Activated CD8-positive, alpha-beta memory T cell treated with anti-CD3 and anti-CD28 coated beads for 1 hour (primary cell): ENCODE measurements at places on chromosomes 3 and 15.

GRCh38 chr15:99073008-99073717 lies 31.7 kb upstream of the SYNM start:
- no peak for DNase-seq

DNA sequence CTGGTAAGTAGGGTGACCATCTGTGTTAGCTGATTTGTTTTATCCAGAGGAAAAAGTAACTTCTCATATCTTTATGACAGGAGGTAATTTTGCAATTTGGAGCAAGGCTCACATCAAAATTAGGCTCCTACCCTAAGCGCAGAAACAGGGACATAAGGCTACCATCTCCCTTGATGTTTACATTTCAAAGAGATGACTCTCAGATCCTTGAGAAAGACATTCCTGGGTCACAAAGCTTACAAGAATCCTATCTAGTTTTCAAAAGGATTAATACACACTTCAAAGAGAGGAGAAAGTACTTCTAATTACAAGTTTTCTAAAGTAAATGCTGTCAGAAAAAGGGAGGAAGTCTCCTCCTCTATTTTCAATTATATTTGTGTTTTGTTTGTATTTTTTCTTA lies 7.0 kb downstream of the ZPLD1 start:
- DNase-seq, result no peak

GRCh38 chr15:45274636-45275380 lies 22.8 kb downstream of the SLC28A2 start:
- no peak for DNase-seq

DNA sequence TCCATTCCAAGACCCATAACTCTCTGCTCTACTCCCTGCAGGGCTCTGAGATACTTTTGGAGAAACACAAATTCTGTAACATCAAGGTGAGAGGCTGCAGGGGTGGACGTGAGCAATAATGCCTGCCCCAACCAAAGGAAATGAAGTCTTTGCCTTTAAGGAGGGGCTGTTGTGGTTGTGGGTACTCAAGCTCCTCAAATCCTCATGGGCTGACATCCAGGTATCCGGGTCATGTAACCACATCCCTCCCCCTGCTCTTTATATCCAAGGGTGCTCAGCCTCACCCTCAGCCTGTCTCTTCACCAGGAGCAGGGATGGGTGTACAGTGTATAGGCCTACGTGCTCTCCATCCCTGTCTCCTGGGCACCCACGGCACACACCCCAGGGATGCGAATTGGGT lies 32.3 kb downstream of the NOX5 start:
- no peak for DNase-seq

- DNase-seq, result no peak
These were observed 40.4 kb downstream of the LPP start for GRCh38 chr3:188194332-188194731.

DNA sequence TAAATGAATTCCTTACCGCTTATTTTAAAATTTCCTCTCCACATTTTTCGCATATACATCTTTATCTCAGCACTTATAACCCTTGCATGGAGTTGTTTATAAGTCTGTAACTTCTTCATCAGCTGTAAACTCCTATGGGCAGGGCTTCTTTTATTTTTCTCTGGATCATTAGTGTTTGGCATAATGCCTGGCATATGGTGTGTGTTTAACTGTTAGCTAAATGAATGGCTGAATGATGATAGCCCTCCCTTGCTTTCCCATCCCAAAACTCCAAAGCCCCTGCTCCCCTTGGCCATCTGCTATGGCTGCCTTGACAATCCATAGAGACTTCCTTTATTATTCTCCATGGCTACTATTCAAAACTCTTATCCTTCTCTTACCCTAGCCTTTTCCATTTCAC lies 48.1 kb upstream of the SEMA6D start:
- no peak for DNase-seq

- no peak for DNase-seq
These were observed 16.9 kb upstream of the TSC22D2 start for GRCh38 chr3:150391161-150391560.

DNA sequence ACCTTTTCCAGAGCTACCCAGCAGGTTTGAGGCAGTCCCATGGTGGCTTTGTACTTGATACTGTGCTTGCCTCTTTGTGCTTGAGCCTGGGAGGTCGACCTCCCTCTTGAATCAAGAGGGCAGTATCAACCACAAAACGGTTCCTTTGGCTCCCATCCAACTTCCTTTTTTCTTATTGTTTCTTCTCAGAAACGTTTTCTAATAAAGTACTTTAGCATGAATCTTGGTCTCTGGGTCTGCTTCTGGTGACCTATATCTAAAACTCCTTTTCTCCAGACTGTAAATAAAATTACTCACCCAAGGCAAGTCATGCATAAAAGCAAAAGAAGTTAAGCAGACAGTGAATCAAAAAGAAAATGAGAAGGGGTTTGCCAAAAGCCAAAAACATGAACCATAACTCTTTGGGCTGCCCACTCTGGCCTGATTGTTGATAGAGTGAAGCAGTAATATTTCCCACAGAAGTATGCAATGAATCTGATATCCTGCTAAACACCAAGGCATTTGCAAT lies 112.2 kb upstream of the SLC4A7 start:
- no peak for DNase-seq

- DNase-seq, result no peak
These were observed 177.3 kb downstream of the NFKBIZ start for GRCh38 chr3:102026656-102027055.

GRCh38 chr15:97899981-97900380 lies 60.5 kb upstream of the ARRDC4 start:
- DNase-seq, result no peak

DNA sequence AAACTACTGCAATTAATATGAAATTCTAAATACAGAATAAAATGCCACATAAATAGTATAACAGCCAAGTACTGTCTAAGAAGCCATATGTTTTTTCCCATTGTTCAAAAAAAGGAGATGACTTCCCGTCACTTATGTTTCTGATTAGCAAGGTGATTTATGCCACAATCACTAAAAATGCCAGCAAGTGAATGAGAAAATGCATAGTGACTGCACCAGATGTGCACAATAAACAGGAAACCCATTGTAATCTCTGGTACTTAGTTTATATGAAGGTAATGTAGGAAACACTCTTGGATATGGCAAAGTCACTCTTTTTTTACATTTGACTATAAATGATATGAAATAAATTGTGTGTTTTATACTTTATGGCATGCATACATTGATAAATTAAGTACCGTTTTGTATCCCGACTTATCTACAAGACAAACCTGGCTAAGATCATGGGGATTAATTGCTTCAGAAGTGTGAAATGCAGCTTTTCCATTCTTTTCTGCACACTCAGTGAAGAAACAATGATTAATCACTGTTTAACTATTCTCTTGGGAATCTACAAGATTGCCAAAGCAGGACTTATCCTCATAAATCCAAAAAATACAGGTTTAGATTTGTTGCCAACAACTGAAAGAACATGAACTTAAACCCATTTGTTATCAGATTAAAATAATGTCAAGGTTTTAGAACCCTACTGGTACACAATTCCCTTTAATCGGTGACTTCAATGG lies 164.5 kb downstream of the TBC1D5 start:
- no peak for DNase-seq

- no peak for DNase-seq
These were observed 8.5 kb upstream of the USP3 start for GRCh38 chr15:63495780-63496488.

DNA sequence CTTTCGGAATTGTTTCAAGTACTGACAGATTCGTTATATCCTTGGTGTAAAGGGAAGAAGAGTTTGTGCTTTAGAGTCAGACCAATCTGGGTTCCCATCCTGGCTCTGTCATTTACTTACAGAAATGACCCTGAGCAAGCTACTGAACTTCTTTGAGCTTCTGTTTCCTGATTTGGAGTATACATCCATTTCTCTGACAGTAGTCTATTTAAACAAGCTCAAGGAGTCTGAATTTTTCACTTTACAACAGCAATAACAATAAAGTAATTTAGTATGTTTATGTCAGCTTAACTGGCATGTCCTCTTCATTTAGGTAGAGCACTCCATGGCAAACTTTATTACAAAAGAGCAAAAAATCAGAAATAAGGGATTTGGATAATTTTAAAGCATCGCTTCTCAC lies 27.8 kb downstream of the FAM98B start:
- no peak for DNase-seq

DNA sequence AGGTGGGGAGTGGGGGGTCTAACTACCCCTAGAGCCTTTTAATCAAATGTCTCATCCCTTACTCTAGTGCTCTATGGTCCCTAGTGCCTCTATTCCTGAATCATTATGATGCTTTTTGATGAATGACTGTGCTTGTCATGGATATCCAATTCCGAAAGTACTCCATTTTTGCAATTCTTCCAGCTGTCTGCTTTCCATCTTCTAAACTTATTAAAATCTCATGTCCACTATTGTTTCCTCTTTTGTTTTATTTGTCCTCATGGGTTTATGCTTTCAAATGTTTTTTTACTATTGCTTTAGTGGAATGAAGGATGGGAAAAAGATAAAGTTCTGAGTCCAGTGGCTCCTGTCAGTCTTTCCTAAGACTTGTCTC lies 77.2 kb upstream of the KCNMB2 start:
- no peak for DNase-seq

- DNase-seq, result no peak
These were observed 214.1 kb upstream of the CTNNB1 start for GRCh38 chr3:40985195-40985594.

DNA sequence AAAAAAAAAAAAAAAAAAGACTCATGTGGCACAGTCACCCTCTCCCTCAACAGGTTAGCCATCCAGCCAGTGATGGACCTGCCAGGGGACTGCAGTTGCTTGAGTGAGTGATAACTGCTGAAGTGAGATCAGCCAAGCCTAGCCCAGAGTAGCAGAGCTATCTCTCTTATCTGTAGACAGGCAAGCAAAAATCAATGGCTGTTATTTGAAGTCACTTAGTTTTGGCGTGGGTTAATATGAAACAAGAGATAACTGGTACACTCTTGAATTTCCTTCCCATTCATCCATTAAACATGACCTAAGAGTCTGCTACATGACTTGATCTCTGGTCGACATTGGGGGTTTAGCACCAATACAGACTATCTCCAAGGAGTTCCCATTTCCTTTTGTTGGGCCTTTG lies 51.2 kb upstream of the TNIK start:
- DNase-seq, result no peak

GRCh38 chr3:23161896-23162570 lies 41.1 kb upstream of the UBE2E2 start:
- no peak for DNase-seq

DNA sequence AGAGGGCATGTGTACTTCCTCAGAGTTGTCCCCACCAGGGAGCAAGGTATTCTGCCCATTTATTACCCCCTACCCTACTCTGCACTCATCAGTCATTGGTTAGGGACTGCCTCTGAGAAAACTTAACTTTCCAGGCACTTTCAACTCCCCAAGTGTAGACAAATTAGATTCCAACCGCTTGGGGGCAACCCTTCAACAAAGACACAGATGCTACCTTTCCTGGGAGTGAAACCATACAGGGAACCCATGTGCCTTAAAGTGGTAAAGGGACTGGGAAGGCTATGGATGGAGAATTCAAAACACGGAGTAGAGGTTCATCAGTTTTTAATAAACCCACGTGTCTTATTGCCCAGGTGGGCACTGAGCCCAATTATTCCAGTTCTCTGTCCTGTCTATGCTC lies 19.4 kb upstream of the UBE2E2 start:
- DNase-seq, result no peak

GRCh38 chr15:23602124-23602523 lies 36.6 kb downstream of the MKRN3 start:
- no peak for DNase-seq

GRCh38 chr3:149003653-149004305 lies 12.4 kb downstream of the GYG1 start:
- DNase-seq, result no peak

GRCh38 chr3:69160525-69160924 lies 38.1 kb upstream of the LMOD3 start:
- no peak for DNase-seq

DNA sequence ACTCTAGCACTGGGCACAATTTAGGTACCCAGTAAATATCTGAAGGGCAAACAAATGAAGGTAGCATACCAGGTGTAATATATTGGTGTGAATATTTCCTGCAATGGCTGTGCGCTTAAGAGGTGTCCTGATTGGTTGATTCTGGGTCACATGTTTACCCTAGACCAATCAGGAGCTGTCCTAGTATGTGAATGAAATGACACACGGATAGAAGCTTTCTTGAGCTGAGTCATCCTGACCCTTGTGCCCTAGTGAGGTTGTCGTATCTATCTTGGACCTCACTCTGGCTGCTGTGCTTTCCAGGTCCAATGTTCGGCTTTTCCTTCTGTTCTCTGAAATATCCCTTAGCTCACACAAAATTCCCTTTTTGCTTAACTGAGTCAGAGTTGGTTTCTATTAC lies 58.1 kb upstream of the FOXP1 start:
- DNase-seq, result no peak

- DNase-seq, result no peak
These were observed 846.5 kb upstream of the ALCAM start for GRCh38 chr3:104520228-104520655.

DNA sequence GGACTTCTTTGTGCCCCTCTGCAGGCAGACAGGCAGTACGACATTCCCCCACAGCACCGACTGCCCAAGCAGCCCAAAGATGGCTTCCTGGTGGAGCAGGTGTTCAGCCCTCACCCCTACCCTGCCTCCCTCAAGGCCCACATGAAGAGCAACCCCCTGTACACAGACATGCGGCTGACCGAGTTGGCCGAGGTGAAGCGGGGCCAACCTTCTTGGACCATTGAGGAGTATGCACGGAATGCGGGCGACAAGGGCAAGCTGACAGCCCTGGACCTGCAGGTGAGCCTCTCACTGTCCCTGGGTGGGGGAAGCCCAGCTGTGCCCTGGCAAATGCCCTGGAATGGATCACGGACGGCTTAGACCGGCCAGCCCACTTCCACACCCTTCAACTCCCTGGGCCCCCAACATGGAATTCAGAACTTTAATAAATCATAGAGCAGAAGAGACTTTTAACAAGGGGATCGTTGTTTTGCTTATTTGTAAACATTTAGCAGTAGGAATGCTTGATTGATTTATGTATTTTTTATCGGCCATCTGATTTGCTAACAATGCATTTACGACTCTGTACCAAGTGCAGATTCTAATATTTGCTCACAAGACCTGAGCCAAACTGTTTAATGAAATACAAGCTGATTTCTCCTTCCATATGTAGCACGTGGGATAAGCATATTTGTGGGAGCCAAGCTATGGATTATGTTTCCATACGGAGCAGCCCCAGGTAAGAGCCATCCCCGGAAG lies 31.1 kb downstream of the MINAR1 start:
- DNase-seq, result no peak

DNA sequence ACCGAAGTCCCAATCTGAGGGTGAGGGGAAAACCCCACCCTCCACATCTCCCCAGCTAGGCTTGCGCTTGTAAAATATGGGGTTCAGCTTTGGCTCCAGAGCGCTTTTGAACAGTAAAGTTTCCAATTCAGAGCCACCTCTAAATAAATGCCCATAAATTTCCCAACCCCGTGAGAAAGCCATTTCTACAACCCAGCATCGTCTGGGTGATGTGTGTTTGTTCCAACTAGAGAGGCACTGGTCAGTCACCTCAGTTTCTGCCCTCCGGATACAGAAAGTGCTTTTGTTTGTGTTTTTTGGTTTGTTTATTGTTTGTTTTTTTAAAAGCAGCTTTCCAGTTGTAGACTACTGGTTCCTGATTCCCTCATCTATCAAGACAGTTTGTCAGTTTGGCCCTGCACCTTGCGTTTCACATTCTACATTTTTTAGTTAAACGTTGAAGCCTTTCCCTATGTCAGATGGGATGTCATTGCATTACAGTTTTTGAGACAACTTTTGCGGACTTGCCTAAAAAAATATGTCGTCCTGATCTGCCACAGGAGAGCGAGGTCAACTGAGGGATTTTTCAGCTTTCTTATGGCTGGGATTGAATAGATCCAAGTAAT lies 15.0 kb upstream of the SOX2 start:
- no peak for DNase-seq
